ENCODE measurements at places on chromosomes 1 and 21.

GRCh38 chr1:35454616-35455015 is 102.6 kb downstream of the KIAA0319L start:
- no peak for DNase-seq

DNA sequence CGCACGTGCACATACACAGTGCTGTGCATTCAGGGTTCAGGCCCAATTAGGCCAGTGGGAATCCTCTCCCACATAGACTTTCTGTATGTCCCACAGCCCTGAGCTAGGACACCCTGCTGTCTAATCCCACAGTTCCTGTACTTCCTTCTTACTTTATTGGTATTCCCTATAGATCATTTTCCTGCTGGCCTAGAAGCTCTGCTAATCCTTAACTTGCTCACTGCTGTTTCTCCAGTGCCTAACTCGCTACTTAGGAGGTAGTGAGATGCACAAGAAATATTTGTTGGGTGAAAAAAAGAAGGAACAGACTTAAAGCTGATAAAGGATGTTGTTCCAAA is 34.1 kb upstream of the FHAD1 start:
- DNase-seq, result no peak

- no peak for DNase-seq
Observed at GRCh38 chr1:246350745-246351144, 156.3 kb downstream of the SMYD3 start.

DNA sequence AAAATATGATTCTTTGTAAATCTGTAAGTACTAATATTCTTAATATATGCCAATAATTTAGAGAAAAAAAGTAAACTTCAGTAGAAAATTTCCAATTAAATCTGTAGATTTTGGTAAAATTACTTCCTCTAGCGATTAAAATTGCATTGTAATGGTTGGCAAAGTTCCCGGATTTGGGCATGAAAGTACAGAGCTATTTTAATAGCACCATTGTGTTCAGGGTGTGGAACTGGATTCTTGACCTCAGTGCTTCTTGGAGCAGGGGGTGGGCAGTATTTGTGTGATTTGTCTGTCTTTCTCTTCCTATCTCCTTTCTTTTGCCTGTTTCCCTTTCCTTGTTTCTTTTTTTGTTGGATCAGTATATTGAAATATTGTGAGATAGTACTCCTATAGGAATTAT is 72.1 kb downstream of the DNM3 start:
- DNase-seq, result no peak

DNA sequence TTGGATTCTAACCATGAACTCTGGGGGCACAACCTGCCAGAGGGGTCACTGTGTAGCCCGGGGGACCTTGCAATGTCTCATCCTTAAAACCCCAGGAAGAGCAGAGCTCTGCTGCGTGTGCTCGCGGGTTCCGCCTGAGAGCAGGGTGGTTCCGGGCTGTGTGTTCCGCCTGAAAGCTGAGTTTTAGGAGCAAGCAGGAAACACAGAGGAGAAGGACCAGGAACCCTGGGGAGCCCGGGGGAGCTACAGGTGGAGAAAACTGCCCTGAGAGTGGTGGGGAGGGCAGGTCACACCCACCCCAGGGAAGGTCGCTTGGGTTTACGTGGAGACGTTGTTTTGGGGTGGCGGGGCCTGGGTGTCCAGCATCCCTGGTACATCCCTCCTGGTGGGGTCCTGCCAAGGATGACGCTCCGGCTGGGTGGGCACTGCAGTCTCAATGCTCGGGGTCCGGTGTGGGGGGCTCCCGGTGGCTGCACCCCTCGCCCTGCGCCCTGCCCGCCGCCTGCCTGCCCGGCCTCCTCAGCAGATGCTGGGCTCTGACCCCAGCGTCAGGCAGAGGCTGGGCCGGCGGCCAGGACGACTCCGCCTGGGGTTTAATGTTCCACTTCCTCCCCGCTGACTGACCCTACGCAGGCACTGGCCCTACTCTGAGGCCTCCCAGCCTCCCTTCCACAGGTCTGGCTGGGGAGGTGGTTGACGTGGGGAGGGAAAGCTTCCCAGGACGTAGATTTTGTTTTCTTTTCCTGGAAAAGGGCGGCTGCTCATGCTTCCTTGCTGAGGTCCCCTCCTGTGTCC is 17.3 kb upstream of the C1orf159 start:
- DNase-seq, result no peak

DNA sequence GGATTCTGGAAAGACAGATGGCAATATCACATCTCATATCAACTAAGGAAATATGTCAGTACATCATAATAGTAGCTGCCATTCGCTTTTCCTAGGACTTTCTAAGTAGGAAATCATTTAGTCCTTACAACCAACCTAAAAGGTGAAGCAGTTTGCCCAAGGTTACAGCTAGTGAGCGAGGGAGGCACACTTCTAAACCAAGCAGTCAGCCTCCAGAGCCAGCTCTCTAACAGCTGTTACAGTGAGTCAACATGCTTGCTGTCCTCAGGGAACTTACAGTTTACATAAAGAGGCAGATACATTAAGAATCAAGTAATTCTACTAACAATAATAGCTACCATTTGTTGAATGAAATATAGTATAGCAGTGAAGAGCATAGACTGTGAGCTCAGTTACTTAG is 57.1 kb downstream of the GIPC2 start:
- DNase-seq, result no peak

DNA sequence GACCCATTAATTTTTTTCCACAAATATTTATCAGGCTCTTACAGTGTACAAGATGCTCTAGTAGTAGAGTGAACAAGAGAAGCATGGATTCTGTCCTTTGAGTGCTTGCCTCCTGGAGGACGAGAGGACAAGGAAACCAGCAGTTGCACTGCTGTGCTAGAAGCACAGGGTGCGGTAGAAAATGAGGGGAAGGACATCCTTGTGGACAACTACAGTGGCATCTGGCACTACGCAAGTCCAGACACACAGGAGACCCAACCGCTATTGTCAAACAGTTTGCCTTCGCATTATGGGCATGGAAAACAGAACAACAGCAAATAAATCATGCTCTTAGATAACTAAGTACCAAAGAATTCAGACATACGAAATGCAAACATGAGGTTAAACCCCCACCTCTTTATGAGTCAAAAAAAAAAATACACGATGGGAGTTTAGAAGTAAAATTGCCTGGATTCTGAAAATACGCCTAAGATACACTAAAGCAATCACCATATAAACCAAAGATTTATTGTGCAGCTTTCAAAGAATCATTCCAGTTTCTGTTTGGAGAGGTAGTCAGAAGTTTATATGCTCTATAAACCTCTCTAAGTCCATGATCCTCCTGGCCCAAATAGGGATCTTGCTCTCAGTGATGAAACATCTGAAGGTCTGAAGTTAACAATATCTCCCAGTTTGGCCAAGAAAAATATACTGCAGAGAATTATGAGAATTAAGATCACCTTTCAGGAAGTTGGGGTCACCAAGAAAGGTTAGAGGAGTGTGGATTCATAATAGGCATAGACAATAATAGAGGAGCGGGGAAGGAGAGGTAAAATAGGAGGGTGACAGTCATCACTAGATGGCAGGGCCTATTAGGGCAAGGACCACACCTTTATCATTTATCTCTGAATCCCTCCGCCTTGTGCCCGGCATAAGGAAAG is 307.8 kb downstream of the NFIA start:
- no peak for DNase-seq

- no peak for DNase-seq
Observed at GRCh38 chr1:8311068-8311718, 6.7 kb upstream of the SLC45A1 start.

DNA sequence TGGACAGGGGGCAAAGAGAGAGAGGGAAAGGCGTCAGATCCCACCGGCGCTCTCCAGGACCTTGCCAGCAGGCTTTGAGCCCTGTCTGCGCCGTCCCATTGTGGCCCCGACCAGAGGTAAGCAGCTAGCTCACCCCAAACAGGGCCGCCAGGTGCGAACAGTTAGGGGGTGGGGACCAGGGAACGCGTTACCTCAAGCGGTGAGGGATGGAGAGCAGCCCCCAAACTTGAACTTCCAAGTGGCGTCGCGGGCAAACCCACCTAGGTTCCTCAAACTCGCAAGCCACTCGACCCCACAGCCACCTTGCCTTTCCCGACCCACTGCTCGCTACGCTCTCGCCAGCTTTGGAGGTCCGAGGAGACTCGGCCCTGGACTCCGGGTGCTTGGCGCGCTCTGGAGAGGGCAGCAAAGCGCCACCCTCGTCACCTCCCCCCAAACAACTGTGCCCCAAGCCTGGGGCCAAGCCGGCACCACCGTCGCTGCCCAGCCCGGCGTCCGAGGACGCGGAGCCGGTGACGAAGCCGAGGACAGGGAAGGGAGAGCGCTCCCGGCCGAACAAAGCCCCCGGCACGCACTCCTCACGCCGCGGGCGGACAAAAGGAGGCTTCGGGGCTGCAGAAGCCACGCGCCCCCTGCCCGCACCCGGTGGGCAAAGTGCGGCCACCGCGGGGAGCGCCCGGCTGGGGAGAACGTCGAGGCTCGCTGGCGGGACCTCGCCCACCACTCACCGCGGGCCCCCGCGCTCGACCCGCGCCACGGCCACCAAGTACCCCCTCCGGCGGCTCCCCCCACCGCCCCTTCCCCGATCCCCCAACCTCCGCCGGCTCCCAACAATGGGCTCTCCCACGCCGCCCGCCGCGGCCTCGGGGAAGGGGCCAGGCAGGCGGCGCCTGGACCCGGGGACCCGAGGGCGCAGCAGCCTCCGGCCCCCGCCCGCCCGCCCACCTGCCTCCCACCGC is 976 bp downstream of the SSBP3 start:
- DNase-seq, result no peak

- no peak for DNase-seq
Observed at GRCh38 chr1:23227806-23228205, 10.5 kb upstream of the HTR1D start.
